Thoracic aorta (tissue), 2 donors: ENCODE measurements at places on chromosomes 4 and X.

- DNase-seq: no peak
Observed at GRCh38 chrX:51975811-51976210, 82.4 kb downstream of the MAGED1 start.

GRCh38 chr4:95198961-95199360 lies 349.8 kb downstream of the UNC5C start:
- no peak for DNase-seq

GRCh38 chr4:142095886-142096605 lies 459.7 kb downstream of the IL15 start:
- peak; percentile 65 for DNase-seq

DNA sequence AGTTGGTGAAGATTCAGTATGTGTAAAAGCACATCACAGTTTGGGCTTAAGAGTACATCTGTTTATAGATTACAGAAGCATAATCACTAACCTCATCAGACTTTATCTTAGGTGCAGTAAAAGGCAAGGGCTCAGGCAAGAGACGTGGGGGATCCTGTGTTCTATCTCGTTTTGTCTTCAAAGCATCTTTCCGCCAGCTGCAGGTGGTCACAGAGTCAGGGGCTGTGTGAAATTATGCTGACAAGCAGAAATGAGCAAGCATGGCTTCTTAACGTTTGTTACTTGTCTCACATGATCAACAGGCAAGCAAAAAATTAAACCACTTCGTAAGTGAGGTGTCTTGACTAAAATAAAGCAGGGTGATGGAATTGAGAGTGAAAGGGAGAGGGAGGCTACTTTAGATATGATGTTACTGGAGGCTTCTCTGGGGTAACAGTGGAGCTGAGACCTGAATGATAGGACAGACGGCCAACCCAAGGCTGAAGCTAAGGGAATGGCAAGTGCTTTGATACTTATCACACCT lies 1.4 kb upstream of the TEC start:
- DNase-seq: no peak

GRCh38 chrX:101429934-101430333 lies 21.9 kb downstream of the HNRNPH2 start:
- DNase-seq: no peak
